AG08396 (cell line): ENCODE measurements at places on chromosomes 6 and 20.

- DNase-seq: no peak
Observed at GRCh38 chr6:2951728-2952127, 19.6 kb downstream of the SERPINB6 start.

- no peak for DNase-seq
Observed at GRCh38 chr6:20313960-20314530, 87.6 kb upstream of the E2F3 start.

DNA sequence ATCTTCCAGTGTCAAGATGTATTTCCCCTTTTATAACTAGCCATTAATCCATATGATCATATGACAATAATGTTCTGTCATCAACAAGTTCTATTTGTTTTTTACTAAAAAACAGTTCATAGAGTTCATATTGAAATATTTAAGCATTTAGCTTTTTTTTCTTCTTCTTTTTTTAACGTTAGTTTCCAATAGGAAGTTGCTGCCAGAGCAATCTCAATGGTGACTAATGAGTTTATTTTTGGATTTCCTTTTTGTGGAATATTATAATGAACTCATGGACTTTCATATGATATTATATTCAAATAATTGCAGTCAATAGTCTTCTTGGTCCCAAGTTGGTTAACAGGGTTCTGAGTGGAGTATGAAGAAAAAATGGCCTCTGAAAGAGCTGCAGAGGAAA is 343.3 kb downstream of the BCKDHB start:
- no peak for DNase-seq

DNA sequence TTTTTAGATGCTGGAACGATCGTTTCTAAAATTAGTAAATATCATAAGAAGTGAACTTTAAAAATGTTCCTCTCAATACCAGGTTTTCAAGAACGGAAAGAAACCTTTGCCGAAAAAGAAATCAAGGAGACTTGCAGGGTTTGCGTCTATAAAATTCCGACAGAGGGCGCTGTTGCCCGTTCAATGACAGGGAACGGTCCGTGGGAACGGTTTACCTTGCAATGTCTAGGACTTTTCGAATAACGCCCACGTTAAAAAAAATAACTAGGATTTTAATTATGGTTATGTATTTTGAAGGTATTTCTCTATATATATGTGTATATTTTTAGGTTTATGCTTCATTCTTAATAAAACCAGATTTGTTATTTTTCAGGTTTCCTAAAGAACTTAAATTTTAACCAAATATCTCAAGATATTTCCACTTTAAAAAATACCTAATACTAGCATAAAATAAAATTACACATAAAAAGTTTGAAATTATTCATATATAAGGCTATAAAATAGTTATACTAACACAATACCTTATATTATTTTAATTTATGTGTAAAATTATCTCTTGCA is 2.5 kb upstream of the TFAP2B start:
- DNase-seq: peak; percentile 79

DNA sequence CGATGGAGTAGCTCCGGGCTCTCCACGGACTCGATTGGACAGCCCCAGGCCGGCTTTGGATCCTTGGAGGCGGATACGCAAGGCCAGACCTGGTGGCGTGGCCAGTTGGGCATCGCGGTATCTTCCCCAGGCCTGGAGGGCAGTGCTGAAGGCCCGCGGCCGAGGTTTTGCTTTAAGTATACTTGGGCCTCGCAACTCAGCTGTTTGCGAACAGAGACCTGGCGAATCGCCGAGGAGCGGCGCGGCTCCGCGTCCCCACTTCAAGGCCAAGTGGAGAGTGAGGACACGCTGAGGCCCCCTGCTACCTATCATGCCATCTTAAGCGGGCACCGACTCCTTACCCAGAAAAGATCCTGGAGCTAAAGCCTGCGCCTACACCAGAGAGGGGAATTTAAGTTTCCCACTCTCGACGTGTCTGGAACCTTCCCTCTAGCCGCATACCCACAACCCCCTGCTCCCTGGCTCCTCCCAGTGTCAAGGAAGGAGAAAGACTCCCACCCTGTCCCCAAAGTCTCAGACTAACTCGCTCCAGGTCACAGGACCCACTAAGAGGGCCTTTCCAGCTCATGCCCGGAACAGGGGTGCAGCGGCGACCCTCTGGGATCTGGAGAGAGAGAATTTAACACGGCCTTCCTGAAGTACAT is 4.1 kb downstream of the LINC00237 start:
- DNase-seq: peak; percentile 26
